ENCODE measurements at places on chromosomes 2 and 18.

GRCh38 chr2:142254031-142254430, 123.2 kb upstream of the LRP1B start:
- no peak for DNase-seq

DNA sequence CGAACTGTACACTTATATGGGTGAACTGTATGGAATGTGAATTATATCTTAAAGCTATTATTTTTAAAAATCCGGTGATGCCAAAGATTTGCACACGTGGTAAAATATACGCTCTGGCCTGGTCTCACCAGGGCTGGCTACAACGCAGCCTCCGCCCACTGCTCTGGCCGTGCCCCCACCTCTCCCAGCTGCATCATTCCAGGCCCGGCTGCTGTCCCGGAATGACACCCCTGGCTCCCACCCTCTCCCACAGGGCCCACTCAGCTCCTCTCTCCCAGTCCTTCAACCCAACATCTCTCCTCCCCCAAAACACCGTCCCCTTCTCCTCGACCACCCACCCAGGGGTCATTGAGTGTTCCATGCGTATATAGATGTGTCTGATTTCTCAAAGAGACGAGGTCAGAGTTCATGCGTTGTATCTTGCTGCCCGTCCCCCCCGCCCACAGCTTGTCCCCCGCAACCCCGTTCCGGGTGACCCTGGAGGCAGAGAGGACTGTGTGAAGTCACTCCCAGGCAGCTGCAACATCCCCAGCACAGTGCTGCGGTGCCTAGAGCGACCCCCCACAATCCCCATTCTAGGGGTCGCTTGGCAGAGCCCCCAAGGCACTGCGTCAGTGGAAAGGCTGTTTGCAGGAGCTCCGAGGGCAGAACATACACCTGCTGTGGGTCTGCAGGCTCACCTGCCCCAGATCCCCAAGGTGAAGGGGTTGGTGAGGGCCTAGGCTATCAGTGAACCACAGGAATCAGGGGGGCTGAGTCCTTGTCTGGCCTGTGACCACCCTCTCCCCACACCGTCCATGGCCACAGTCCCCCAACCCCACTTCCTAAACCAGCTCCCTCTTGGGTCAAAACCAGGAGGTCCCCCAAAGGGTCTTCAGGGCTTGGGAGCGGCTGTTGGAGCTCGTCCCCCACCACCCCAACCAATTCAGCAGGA, 13.3 kb downstream of the DNMT3A start:
- DNase-seq = no peak

DNA sequence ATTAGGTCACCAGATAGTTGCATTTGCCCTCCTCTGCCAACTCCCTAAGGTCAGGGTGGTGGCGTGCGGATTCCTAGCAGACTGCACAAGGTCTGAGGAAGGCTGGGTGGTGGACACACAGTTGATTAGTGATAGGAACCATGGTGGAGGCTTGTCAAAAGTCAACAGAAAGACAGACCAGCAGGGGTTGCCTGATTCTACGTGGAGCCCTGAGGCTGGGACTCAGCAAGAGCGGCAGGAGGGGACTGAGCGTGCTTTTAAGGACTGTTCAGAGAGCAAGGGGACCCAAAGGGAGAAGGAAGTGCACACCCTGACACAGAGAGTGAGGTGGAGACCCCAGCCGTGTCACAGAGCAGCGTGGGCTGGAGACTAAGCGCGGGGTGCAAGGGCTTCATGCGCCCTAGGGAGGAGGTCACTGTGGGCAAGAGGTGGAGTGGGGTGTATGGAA, 513.2 kb downstream of the RNF144A start:
- DNase-seq = no peak

DNA sequence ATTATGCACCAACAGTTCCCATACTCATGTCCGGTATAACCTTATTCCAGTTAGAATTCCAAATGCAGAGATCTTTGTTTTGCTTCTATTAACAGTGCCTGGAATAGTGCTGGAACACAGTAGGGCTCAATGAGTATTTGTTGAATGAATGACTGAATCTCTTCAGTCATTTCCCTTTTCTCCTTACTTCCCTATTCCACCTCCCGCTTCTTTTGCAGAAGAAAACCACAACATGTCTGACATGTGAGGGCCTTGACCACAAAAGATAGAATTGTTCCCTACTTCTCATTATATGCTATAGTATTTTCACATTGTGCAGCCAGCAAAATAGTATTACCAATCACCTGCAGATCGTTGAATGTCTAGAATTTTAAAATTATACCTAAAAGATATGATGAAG, 19.5 kb upstream of the HNRNPLL start:
- no peak for DNase-seq

- no peak for DNase-seq
These were observed 91.2 kb downstream of the MTA3 start for GRCh38 chr2:42659609-42660008.

- DNase-seq = peak; percentile 100
These were observed 48.1 kb downstream of the C2orf42 start for GRCh38 chr2:70142590-70143313.
